ENCODE measurements at places on chromosomes 1 and 21.

- no peak for DNase-seq
These were observed 529 bp upstream of the LUZP1 start for GRCh38 chr1:23169195-23169575.

DNA sequence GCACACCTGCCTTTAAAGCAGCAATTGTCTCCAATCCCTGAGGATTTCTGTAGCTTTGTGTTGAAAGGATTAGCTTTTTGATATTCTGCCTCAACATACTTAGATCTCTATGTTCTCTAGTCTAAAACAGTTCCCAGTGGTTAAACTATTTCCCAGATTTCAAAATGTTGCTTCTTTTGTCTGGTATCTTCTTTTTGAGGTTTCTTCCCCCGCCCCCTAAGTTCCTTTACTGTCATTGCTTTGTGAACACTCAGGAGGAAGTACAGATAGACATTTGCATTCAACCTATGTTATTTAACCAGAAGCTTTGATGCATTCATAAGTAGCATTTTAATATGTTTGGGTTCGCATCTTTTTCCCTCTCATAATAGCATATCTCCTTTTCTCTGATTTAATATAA is 33.5 kb downstream of the CYYR1 start:
- DNase-seq, result no peak

- no peak for DNase-seq
These were observed 170.5 kb downstream of the TOMM20 start for GRCh38 chr1:234958066-234958705.

GRCh38 chr1:156160743-156161171 is 7.4 kb downstream of the SEMA4A start:
- DNase-seq, result peak; percentile 71

DNA sequence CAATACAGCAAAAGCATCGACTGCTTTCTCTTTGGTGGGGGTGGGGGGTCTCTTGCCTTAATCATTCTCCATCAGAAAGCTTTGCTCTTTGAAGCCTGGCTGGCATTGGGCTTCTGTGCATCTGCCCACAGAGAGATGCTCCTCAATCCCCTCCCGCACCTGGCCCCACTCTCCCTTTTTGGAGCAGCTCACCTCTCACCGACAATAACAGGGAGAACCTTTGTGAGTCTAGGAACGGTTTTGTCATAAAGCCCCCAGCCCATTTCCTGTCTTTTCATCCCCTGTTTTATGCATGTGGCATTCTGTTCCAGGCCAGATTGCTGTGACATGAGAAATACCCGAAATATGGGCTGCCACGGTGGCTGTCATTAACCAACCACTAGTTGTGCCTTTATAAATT is 469.0 kb upstream of the VAMP3 start:
- no peak for DNase-seq

DNA sequence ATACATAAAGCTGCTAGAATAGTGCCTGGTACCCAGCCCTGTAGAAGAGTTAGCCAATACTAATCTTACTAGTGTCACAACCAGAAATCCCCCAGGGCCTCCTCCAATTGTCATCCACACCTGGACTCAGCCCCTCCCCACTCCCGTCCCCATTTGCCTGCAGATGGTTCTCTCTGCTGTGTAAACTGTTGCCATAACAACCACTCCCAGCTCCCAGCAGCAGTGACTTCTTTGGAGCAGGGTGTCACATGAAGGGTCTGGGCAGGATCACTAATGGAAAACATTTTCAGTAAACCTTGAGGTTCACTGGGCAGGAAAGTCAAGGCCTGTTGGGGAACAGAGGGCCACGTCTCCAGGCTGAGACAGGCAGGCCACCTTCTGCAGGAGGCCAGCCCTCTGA is 126.0 kb upstream of the IPO9 start:
- DNase-seq, result no peak

GRCh38 chr1:63916485-63917360 is 142.9 kb downstream of the ROR1 start:
- no peak for DNase-seq

DNA sequence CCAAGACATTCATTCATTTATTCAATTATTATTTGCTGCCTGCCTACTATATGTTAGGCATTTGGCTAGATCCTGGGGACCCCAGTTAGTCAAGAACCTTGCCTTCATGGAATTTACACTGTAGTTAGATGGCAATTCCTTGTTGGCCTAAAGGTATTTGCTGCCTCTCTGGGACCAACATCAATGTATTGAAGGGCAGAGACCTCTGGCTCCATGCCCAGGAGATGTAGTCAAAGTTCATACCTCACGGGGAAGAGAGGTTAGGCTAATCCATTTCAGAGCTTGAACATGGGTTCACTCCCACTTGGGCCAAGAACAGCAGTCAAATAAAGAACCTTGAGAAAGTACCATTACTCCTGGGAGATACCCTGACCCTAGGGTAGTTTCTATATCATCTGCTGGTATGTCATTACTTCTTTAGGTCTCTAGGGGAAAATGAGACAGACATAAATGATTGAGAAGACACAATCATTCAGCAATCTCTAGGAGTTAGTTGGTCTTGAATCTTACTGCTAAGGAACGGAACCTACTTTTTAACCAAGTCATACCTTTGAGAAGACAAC is 32.0 kb downstream of the SORT1 start:
- DNase-seq, result no peak

DNA sequence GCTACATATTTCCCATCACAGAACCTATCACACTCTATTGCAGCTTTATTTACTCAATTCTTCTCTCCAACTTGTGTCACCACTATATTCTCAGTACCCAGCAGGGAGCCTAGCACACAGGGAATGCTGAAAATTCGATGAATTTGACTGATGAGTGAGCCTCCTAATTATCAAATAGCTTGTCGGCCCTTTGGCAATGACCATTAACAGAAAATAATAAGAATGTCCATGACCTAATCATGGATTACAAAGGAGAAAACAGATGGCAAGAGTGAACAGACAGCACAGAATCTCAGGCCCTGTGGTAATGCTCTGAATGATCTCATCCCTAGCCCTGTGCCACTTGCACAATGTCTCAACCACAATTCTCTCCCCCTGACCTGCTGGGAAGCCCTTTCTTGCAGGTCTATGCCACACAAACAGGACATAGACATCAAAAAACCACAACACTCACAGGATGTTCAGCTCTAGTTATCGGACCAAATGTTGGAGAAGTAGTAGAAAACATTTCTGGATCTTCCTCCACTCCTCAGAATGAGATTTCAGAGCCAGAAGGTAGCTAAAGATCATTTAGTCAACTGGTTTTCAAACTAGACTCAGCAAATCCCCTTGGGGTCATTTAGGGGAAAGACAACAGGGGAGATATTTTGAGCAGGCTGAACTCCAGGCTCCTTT is 68.4 kb downstream of the LUZP1 start:
- no peak for DNase-seq

DNA sequence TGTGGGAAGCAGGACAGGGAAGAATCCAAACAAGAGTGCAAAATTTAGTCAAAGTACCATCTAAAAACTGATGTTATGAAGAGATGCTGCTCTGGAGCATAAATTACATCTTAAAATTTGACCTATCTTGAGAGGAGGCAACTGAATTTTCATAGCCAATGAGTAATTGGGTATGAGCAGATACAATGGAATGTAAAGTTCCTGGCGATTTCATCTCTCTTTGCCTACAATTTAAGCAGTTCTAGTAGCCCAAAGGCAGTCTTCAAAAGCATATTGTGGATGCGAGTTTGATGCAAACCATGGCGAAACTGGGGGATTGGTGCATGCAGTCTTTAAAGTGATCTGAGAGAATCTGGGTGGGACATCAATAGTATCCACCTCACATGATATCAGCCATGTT is 1265.9 kb downstream of the BRINP3 start:
- DNase-seq, result no peak

- DNase-seq, result no peak
These were observed 645.6 kb downstream of the PLA2G4A start for GRCh38 chr1:187474336-187474735.

GRCh38 chr21:36713746-36714145 is 14.8 kb downstream of the SIM2 start:
- no peak for DNase-seq

GRCh38 chr1:3069491-3070308 is 697 bp downstream of the PRDM16 start:
- peak; percentile 63 for DNase-seq

GRCh38 chr1:76593618-76594017 is 273.7 kb upstream of the ST6GALNAC5 start:
- DNase-seq, result no peak

DNA sequence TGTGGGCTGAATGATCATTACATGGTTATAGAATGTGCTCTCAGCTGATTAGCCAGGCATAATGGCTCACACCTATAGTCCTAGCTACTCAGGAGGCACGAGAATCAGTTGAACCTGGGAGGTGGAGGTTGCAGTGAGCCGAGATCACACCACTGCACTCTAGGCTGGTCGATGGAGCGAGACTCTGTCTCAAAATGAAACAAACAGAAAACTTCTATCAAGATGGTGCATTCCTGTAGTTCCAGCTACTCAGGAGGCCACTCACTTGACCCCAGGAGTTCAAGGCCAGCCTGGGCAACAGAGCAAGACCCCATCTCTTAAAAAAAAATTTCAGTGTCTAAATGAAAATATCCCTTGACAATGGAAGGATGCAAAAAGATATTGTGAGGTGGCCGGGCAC is 10.9 kb downstream of the TIMM17A start:
- peak; percentile 1 for DNase-seq

DNA sequence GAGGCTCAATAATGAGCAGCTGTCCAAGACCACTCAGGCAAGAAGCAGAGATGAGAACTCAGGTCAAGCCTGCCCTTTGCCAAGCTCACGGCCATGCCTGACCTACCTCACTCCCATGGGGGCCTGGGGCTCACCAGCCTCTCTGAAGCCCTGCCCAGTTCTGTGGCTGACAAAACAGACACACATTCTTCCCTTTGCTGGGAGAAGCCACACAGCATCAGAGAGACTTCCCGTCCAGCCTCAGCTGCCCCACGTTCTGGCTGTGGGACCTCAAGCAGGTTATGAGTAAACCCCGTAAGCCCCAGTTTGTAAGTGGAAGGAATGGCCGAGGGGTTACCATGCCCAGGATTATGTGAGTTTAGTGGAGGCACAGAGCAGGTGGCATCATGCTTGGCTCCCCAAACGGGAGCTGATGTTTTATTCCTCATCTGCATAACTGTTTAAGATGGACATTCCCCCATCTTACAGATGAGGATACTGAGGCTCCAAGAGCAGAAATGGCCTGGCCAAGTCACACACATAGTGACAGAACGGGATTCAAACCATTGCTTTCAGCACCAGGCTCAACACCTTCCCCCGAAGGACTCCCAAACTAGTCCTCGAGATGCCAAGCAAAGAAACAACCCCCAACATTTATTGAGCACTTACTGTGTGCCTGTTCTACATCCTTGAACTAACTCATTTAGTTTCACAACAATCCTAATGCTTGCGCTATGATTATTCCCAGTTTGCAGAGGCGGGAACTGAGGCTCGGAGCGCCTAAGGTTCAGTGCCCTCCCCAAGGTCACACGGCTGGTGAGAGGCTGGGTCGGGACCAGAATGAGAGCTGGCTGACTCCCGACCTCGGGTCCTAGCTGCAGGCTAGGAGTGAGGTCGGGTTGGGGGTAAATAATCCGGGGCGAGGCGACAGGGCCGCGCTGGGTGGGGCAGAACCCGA is 49.1 kb upstream of the LAPTM5 start:
- no peak for DNase-seq

DNA sequence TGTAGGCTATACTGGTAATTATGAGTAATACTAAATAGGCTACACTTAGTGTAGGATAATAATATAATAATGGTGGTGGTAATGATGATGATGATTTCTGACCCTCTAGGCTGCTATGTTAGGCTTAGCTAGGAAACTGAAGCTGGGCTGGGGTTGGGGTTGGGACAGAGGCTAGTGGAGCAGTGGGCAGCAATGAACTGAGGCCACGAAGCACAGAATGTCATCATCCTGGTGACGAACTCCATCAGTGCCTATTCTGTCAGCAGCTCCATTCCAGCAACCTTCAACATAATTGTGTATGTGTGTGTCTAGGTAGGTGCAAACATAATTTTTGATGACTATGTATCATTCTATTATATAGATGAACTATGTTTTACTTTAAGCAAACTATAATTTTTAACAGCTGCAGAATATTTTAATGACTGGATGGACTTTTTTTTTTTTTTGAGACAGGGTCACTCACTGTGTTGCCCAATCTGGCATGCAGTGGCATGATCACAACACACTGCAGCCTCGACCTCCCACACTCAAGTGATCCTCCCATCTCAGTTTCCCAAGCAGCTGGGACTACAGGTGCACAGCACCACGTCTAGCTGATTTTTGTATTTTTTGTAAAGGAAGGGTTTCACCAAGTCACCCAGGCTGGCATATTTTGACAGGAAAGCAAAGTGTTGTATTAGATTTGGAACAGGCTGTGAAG is 12.9 kb upstream of the CLIC4 start:
- DNase-seq, result no peak

GRCh38 chr1:109579491-109579890 is 31.1 kb downstream of the GNAI3 start:
- no peak for DNase-seq

DNA sequence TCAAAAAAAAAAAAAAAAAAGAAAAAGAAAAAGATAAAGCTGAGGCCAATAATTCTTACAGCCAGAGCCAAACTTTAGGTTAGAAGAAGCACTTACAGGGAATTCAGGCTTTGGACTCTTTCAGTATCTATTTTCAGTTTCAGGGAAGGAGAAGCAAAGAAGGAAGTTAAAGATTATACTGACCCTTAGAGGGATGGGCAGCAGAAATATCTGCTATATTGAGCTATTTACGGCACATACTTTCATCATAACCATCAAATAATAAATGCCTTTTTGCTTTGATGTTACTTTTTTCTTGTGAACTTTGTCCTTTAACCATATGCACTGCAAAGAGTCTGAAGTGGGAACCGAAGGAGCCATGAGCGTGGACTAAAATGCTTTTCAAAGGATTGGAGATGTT is 42.0 kb downstream of the TM2D1 start:
- DNase-seq, result no peak

- DNase-seq, result no peak
These were observed 14.9 kb upstream of the CD101 start for GRCh38 chr1:116986421-116987255.

- DNase-seq, result no peak
These were observed 54.2 kb downstream of the SH3GLB1 start for GRCh38 chr1:86758570-86758969.

DNA sequence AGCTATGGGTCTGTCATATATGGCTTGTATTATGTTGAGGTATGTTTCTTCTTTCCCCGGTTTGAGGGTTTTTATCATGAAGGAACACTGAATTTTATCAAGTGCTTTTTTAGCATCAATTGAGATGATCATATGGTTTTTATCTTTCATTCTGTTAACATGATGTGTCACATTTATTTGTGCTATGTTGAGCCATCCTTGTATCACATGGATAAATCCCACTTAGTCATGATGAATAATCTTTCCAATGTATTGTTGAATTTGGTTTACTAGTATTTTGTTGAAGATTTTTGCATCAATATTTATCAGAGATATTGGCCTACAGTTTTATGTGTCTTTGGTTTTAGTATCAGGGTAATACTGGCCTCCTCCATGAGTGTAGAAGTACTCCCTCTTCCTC is 61.7 kb downstream of the GPR137B start:
- no peak for DNase-seq

All from mesothelial cell of epicardium (in vitro differentiated cells).